ENCODE measurements at places on chromosomes 6 and 20.

DNA sequence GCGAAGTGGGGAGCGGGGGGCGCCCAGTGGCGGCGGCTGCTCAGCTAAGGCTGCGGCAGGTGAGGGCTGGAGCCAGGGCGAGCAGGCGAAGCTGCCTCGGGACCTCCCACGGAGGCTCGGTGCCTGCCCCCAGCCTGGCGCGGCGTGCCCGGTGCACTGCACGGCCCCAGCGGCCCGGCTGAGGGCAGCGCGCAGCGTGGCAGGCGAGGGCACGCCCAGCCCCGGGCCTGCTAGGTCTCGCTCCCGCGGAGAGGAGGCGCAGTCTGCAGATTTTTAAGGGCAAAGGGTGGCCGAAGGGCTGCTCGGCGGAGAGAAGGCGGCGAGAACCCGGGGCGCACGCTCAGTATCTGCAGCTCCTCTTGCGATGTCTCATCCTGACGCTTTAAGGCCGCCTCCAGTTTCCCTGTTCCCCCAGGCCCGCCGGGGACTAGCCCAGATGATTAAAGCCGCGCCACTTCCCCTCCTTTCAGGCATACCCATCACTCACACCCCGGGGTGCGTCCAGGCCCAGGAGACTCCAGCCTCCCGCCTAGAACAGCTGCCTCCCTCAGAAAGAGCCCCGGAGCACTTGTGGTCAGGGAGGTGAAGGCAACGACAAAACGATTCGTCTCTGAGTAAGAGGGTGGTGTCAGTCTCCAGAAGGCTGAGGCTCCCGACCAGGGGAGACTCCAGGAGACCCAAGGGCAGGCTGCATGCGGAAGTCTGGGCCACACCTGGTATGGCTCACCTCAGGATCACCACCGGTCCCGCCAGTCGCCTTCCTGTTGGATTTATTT lies at the start of gene FERMT1:
Gene FERMT1 (minus strand): TSS at position 158 of the 776 bp plus-strand sequence. CDS start 3,476 bp downstream, outside the sequence.
- peak; percentile 8 for DNase-seq

DNA sequence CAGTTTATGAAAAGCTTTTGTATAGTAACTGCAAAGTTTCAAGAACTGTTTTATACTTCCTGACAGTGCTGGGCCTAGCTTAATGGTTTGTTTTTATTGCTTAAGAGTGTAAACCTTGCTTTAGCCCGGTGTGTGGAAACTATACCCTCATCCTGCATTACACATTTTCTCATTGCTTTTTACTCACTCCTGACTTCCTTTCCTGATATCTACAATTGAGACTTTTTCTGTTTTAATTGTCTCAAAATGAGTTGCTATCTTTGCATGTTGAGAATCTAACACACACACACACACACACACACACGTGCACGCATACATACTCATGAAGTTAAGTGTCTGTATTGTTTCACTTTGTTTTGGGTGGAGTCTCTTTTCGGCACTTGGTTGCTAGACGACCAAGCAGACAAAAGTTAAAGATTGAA lies 16.7 kb downstream of the BMP2 start:
- no peak for DNase-seq

DNA sequence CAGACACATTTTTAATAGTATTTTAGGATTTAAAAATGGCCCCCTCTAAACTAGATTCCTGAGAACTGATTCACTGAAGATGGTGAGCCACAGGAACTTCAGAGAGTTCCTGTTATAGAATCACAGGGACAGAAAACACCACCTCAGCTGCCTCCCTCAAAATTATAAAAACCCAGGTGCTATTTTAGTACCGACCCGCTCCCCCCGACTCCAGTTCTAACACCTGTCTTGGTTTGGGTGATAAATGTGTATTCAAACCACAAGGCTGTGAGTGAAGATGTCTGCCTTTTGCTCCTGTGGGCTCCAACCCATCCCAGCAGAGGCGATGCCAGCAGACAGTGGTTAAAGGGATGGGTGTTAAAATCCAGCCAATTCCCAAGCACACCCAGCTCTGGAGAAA lies 127.4 kb upstream of the LY86 start:
- no peak for DNase-seq

- no peak for DNase-seq
Observed at GRCh38 chr6:14540276-14540675, 422.7 kb downstream of the CD83 start.

DNA sequence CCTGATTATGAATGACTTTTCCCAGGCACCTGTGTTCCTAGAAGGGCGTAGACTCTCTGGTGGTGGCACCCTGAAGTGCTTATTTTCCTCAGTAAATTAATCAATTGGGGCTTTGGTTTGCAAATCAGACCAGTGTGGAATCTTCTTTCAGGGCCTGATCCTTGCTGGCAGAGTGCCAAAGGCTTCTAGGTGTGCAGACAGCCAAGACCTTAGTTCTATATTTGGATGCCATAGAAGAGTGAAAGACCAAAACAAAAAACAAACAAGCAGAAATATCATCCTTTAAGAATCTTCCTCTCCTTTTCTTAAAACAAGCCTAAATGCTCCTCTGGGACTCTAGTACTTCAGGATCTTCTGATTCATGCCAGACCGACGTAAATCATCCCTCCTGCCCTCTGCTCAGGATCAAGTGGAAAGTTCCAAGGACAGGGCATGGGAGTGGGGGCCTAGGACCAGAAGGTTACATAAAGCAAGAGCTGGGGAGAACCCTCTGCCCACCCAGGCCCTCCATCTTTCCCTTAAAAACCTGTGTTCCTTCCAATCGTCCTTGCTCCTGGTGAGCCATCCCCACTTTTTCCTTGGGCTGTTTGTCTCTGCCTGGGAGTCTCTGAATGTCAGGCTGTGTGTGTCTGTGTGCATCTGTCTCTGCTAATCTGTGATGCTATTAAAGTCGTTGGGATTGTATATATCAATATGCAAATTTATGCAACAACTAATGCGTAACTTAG lies 70.5 kb upstream of the MYLIP start:
- no peak for DNase-seq

DNA sequence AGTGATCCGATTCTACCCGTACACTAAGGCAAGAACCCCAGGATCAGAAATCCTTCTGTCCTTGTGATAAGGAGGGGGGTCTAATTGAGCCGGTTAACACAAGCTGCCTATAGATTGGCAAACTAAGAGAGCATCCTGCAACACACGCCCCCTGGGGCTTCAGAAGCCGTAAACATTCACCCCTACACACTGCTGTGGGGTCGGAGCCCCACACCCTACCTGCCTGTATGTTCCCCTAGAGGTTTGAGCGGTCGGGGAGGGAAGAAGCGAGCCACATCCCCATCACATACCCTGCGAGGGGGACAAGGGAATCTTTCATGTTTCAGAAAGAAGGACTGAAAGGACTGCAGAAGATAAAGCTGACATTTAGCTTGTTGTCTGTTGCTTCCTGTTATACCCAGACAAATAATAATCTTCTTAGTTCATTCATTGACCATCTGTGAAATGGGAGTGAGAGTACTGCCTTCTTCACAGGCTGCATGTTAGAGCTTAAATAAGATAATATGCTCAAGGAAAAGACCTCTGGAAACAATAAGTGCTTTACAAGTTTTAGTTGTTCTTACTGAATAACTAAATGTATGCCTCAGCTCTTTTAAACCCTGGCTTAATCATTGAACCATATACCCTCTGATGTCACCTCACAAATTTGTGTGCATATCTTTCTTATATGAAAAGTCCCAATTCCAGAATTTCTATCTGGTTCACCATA lies 74.2 kb upstream of the RNF217 start:
- no peak for DNase-seq

DNA sequence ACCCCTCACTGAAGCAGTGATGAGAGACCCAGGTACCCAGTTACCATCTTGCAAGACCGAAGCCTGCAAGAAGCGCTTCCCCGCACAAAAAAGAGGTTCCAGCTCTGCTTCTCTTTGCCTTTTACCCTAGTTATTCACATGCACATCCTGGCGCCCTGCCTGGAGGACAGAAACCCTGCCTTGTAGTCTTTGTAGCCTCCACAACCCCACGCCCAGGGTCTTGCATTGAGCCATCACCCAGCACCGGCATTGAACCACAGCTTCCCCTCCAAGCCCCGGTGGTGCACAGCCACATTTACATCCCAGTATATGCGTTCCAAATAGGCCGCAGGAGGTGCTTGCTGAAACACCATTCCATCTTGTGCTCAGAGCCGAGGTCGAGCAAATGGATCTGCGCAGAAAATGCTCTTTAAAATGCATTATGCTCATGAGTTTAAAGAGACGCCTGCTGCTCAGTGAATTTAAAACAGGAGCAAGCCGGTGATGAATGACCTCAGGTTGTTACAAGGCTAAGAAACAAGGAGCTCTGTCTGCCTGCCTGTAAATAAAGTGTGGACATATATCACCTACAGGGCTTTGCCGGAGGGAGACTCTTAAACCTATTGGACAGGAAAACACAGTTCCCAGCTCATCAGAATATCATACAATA lies 61.7 kb downstream of the GNAS-AS1 start:
- no peak for DNase-seq

DNA sequence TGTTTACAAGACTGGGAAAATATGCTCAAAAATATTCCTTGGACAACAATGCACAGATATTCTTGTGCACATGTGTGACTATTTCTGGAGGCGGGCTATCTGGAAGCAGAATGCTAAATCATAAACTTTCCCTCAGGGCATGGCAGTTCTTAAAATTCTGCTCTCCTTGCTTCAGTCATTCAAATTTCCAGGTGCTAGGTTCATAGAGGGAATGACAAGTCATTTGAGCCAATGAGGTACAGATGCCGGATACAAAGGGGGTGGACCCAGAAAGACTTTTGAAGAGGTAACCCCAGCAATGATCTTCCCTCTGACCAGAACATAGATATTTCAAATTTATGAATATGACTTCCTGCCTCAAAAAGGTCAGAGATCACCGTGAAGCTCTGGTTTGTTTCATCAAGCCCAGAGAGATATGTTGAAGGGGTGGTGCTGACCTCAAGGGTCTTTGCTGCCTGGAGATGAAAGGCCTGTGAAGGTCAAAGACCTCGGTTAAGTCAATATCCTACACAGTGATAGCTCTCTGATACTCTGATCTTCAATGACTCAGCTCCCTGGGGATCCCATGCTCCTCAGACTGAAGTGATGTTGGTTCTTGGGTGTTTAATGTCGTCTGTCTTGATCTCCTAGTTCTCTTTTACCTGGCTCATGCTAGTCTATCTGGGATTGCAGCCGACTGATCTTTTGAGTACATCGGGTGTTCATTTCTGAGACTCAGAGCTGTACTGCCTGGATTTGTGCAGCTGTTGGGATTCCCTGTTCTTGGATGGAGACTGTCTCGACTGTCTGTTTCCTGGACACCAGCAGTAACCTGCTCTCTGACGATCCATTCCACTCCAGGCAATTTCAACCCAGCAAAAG lies 47.5 kb upstream of the TSHZ2 start:
- DNase-seq, result no peak

GRCh38 chr6:25875926-25876602 lies 2.0 kb upstream of the SLC17A3 start:
- no peak for DNase-seq

All from activated naive CD4-positive, alpha-beta T cell treated with Interleukin-2 at 50 U/mL for 16 hours (primary cell).